Posterior cingulate gyrus (tissue), 11 donors: ENCODE measurements at places on chromosomes 12 and 14.

DNA sequence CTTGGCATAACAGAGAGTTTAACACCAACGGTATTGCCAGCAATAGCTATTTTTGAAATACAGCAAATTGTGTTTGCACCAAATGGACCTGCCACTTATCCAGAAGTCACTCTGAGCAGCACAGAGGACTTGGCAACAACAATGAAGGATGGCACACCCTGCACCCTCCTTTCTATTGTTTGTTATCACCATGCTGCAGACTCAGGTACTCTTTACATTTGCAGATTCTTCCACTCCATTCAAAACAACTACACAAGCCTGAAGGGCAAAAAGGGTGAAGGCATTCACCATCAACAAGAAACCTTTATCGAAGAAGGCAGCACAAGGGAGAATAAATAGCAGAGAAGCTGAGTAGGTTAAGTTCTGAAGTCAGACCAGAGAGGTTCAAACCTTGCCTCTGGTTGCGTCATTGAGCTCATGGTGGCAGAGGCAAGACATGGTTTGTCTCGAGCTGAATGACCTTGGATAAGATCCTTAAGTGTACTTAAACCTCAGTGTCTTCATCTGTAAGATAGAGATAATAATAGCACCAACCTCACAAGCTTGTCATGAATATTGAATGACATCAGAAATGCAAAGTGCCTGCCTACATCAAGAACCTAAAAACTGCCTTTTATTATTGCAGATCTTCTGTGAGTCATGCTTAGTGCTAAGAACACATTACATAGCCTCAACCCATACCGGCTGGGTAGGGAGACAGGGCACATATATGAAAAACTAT is 1.4 kb upstream of the ACSM4 start:
- no peak for DNase-seq

GRCh38 chr12:42119085-42119633 is 25.5 kb downstream of the GXYLT1 start:
- no peak for DNase-seq

GRCh38 chr14:24364841-24365240 is 3.1 kb upstream of the NFATC4 start:
- DNase-seq, result no peak

GRCh38 chr12:124542021-124542949 is 25.1 kb downstream of the NCOR2 start:
- no peak for DNase-seq

DNA sequence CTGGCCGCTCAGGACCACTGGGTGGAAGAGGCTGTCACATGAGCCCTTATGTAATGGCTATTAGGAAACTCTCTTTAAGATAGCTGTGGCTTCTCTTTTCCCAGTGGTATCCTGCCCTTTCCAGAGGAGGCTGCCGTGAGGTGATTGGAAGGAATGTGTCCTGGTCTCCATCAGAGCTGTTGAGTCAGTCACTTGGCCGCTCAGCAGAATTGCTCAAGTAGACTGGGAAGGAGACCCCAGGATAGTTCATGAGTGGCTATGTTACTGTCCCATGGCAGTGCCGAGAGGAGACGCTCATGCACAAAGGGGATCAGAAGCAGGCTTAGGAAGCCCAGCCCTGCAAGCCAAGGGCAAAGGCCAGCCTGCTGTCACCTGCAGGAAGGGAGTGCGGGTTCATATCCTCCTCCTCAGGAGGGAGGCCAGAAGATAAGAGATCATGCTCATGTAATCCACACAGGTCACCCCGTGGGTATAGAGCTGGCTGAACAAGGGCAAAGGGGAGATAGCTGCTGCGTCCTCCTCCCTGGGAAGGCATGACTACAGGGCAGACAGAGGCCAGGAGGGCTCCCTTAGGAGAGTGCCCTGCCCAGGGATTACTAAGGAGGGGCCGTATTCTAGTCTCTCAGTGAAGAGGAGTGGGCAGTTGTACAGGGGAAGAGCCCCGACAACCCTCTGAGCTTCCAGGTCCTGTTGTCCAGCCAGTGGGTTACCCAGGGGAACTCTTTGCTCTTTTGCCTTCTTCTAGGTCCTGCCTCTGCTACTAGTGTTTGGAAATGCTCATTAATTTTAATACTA is 137.0 kb upstream of the MAX start:
- no peak for DNase-seq

DNA sequence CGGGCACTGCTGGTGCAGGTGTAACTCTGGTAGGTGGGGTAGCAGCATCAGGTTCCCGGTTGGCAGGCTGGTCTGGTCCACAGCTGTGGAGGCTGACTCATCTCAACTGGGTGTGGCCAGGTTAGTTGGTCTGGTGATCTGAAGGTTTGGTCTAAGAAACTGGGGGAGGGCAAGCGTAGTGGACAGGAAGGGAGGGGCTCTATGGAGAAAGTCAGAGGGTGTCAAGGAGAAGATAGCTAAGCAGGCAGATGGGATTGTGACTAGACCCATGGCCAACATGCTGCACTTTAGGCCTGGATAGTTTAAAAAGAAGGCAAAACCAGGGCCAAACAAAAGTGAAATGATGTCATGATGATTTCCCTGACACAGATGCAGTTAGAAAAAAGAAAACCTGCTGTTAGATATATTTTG is 7.9 kb downstream of the TRIM9 start:
- no peak for DNase-seq

DNA sequence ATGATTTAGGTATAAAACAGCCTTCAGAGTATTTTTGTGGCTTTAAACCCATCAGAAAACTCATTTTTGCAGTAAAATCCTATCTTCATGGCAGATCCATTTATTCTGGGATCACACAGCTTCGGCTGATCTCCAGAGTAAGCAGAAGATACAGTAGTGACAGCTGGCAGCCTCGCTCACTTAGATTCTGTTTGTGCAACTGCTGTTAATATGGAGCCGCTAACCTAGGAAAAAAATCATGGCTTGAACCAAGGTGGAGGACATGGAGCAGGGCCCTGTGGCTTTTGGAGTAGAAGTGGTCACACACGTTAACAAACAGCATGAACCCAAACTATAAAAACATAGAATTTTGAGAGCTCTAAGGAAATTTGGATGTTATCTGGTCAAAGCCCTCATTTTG is 137.2 kb upstream of the ARHGAP5 start:
- no peak for DNase-seq

- no peak for DNase-seq
These were observed 82.7 kb downstream of the GRIP1 start for GRCh38 chr12:66596199-66596598.

DNA sequence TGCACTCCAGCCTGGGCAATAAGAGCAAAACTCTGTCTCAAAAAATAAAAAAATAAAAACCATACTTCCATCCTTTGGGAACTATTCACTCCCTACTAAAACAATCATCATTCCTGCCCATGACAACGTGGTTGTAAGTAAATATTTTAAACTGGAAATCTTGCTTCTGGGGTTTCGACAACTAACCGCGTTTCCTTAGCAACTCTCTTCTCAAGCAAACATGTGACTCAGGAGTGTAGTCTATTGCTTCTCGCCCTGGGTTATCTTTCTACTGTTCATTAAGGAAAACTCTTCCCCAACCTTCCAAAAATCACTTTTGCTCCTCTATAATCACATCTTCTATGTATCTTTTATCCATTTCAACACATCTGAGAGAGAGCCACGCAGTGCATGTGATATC is 21.8 kb downstream of the APPL2 start:
- no peak for DNase-seq

DNA sequence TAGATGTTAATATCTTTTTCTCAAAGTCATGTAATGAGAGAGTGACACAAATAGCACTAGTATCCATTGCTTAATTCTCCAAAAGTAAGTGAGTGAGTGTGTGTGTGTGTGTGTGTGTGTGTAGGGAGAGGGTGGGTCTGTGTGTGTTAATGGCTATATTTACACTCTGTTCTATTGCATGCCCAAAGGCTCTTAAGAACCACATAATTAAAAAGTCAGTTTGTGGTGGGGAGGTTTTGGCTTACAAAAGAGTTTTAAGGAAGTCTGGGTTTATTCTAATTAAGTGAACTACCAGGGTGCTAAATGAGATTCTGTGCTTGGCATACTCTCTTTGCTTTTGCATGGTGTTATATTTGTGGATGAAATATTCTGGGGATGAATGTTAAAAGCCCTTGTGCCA is 1897.6 kb upstream of the FLRT2 start:
- no peak for DNase-seq

DNA sequence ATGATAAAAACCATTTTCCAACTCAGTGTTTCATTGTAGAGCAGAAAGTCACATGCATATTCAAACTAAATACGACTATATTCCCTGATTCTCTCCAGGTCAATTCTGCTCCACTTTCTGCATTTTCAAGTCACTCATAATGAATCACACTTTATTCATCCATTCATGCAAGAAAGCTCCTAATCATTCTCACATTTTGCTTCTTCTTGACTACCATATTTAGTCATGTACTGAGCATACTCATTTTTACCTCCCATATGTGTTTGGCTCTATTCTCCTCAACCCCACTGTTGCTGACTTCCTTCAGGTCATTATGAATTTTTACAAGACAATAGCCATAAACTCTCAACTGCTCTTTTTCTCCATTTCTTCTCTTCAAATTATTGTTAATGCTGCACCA is 43.4 kb upstream of the PIK3C2G start:
- DNase-seq, result no peak

DNA sequence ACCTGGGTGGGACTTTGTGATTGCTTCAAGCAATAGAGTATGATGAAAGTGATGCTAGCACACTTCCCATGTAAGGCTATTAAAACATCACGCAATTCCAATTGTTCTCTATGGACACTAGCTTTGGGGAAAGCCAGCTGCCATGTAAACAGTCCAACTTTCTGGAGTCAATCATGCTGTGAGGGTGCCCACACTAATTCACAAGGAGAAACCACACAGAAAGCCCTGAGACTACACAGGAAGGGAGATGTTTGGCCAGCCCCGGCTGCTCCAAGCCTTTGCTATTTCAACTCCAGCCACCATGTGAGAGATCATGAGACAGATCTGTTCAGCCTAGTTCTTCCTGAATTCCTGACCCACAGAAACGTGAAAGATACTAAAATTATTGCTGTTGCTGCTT is 96.3 kb downstream of the ST8SIA1 start:
- no peak for DNase-seq

- no peak for DNase-seq
These were observed 81.6 kb downstream of the PLEKHG7 start for GRCh38 chr12:92784356-92784755.

- peak; percentile 88 for DNase-seq
These were observed 7.2 kb downstream of the ANKS1B start for GRCh38 chr12:99977550-99977949.

- no peak for DNase-seq
These were observed 26.3 kb downstream of the EML1 start for GRCh38 chr14:99819514-99819913.

DNA sequence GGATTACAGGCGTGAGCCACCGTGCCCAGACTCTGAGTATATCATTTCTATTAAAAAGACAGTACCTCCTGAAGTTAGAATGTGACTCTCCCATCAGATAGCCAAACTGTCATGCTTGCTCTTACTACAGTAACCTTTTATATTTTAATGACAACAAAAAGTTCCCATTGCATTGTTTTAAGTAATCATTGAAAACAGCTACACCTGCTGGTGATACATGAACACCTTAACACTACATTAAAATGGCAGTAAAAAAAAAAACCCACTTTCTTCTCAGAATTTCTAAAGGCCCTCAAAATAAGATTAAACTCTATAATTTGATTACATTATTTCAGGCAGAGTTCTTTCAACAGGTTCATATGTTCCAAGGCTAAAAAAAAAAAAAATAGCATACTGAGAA is 76.7 kb downstream of the SH2B3 start:
- DNase-seq, result no peak

DNA sequence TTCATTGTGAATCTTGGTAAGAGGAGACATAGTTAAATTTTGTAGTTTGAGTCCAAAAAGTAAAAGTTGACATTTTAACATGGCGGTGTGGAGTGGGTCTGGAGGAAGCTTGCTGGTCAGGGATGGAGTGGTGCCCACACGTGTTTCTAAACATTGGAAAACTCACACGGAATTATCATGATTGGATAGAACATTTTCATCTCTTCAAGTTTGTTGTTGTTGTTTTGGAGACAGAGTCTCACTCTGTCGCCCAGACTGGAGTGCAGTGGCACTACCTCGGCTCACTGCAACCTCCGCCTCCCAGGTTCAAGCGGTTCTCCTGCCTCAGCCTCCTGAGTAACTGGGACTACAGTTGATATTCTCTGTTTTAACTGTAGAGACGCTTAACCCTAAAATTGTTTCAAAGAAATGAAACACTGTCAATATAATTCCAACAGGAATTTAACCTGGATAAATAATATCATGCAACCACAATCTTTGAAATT is 502 bp upstream of the MBIP start:
- no peak for DNase-seq

- DNase-seq, result no peak
These were observed 8.5 kb downstream of the KRT85 start for GRCh38 chr12:52358575-52359350.

- DNase-seq, result no peak
These were observed 322.4 kb upstream of the CLEC14A start for GRCh38 chr14:38578278-38578681.

GRCh38 chr12:29242921-29243431 is 93.9 kb downstream of the FAR2 start:
- DNase-seq, result peak; percentile 70

DNA sequence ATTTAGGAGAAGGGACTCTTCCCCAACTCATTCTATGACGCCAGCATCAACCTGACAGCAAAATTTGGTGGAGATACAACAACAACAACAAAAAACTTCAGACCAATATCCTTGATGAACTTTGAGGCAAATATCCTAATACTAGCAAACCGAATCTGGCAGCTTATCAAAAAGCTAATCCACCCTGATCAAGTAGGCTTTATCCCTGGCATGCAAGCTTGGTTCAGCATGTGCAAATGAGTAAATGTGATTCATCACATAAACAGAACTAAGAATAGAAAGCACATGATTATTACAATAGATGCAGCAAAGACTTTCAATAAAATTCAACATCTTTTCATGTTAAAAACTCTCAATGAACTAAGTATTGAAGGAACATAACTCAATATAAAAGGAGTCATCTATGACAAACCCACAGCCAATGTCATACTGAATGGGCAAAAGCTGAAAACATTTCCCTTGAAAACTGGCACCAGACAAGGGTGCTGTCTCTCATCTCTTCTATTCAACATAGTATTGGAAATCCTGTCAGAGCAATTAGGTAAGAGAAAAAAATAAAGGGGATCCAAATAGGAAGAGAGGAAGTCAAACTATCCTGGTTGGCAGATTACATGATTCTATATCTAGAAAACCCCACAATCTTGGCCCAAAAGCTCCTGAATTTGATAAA is 233.3 kb downstream of the CCDC59 start:
- no peak for DNase-seq

DNA sequence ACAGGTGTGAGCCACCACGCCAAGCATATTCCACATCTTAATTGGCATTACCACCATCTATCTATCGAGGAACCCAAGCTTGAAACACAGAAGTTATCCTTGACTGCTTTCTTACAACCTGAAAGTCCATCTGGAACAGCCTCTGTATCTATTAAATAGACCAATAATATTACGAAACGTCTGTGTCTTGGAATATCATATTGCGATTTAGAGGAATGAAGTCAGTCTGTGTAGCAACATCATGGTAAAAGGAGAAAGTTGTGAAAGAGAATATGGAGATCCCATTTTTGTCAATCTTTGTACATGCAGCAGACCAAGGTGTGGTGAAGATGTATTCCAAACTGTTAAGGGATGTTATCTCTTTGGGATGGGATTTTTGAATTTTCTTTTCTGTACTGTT is 25.8 kb upstream of the MAX start:
- DNase-seq, result no peak

- no peak for DNase-seq
These were observed 21.3 kb upstream of the TSPAN9 start for GRCh38 chr12:3055704-3056467.
